Stimulated activated CD4-positive, alpha-beta T cell treated with anti-CD3 and anti-CD28 coated beads, Interleukin-1b, Interleukin-23, amount 100 ng/mL, for 48 hours (primary cell): ENCODE measurements at places on chromosomes 13 and 19.

- DNase-seq, result peak; percentile 52
These were observed 125.7 kb downstream of the TNFRSF19 start for GRCh38 chr13:23695711-23696464.

GRCh38 chr19:52943884-52944643 lies 18.6 kb downstream of the ZNF816 start:
- no peak for DNase-seq

DNA sequence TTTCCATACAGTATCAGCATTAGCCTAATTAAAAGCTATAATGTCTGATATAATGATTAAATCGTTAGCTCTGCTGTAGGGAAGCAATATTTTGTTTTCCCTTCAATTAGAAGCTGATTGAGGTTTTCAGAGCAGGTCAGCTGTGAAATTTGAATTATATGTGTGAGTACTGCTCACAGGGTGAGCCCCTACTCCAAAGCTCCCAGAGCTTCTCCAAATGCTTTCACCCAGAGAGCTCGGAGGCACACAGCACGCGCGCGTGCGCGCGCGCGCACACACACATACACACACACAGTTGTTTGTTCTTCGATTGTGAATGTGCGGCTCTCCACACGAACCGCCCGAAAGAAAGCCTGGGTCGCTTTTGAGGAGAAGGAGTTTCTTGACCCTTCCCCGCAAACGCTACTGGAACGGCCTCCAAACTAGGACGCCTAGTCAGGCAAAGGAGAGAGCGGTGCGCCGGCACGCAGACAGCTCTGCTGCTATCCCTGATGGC lies 4.8 kb upstream of the SOX1 start:
- DNase-seq, result no peak

- no peak for DNase-seq
These were observed 13.8 kb upstream of the OLFM4 start for GRCh38 chr13:53014495-53015443.

GRCh38 chr13:76223999-76224398 lies 587.9 kb downstream of the LMO7 start:
- DNase-seq, result no peak

DNA sequence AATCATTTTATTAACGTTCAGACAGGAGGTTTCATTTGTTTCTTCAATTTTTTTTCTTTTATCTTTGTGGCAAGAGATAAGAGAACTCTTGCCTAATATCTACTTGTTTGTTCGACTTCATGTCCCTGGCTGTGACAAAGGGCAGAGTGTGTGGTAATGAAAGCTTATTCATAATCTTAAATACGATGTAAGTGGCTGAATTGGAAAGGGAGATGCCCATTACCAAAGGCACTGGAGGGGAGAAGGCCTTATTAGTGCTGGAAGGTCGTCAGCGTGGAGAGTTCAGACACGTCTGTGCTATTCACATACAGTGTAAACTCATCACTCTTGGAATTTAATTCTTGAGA lies 54.0 kb downstream of the RFC3 start:
- DNase-seq, result no peak

- DNase-seq, result no peak
These were observed 1.2 kb upstream of the SLC6A16 start for GRCh38 chr19:49326165-49326704.

DNA sequence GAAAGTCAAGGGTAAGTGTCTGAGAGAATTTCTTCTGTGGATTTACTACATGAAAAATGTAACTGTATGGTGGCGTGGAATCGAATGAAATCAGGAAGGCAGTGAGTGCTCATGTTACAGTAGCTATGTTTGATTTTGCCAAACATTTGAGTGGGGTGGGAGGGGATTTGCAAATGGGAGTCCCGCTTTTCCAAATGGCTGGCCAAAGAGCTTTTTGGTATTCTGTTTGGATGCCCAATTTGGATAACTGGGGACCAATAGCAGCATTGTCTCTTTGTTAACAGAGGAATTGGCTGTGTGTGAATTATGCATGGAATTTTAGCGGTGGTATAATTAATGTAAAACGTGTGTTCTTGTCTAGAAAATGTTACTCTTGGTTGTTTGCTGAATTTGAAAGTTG lies 17.8 kb downstream of the HNRNPM start:
- no peak for DNase-seq

- no peak for DNase-seq
These were observed 118.5 kb upstream of the GPC6 start for GRCh38 chr13:93108111-93108601.

DNA sequence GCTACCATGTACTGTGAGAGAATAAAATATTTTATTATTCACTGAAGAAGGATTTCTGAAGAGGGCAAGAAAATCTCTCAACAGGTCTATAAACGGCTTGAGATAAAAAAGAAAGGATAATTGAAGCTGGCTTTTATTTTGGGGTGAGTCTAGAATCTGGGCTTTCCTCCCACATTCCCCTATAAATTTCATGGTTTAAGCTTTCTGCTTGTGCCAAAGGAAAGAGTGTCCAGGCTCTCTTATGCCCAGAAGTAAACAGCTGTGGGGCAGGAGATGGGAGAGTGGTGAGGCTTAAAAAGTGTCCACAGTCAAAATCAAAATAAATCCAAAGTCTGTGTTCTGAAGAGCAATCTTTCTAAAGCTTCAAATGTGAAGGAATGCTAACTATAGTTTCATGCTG lies 942.2 kb upstream of the MIR17HG start:
- DNase-seq, result no peak

- no peak for DNase-seq
These were observed 198.6 kb downstream of the OXGR1 start for GRCh38 chr13:96795670-96796069.

GRCh38 chr13:43664700-43665191 lies 122.0 kb downstream of the ENOX1 start:
- no peak for DNase-seq

DNA sequence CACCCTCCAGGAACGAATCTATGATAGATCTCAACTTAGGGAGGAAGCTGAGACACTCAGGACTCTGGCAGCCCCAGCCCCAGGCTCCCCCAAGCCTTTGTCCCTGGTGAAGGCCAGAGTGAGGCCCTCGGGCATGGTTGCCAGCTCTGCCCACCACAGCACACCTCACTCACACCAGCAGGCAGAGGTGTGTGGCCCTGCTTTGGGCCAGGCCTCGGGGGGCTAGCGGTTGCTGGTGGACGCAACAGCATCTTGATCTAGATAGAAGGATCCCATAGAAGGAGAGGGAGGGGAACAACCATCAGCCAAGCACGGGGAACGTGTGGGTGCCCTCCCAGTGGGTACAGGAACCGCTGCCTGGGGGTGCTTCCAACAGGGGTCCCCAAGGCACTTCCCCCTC lies 36.7 kb downstream of the DNMT1 start:
- DNase-seq, result no peak

GRCh38 chr19:16897856-16898161 lies 9.0 kb downstream of the F2RL3 start:
- DNase-seq, result no peak

DNA sequence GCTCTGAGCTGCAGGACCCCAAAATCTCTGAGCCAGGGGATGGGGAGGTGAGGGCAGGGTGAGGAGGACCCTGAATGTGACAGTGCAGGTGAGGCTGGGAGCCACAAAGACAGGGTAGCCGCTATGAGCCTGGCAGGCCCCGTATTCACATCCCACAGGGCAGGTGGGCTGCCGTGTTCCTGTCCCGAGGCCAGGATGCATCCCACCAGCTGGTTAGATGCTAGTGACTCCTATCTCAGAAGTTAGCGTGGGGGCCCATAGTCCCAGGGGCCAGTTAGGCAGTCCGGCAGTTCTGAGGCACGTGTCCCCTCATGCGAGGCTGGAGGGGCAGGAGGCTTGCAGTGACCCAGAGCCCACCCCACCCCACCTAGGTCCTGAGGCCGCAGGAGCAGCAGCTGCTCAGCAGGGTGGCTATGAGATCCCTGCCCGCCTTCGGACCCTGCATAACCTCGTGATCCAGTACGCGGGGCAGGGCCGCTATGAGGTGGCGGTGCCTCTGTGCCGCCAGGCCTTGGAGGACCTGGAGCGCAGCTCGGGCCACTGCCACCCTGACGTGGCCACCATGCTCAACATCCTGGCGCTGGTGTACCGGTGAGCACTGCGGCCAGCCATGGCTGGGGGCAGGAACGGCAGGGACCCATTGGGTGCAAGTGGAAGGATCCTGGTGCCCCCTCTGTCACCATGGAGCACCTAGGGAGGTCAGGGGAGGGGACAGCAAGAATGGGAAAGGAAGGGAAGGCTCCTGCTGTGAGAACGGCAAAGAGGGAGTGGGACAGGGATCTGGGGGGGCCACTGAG lies 7.2 kb downstream of the KLC3 start:
- DNase-seq, result no peak

GRCh38 chr13:111539252-111539651 lies 218.8 kb downstream of the TEX29 start:
- DNase-seq, result no peak

DNA sequence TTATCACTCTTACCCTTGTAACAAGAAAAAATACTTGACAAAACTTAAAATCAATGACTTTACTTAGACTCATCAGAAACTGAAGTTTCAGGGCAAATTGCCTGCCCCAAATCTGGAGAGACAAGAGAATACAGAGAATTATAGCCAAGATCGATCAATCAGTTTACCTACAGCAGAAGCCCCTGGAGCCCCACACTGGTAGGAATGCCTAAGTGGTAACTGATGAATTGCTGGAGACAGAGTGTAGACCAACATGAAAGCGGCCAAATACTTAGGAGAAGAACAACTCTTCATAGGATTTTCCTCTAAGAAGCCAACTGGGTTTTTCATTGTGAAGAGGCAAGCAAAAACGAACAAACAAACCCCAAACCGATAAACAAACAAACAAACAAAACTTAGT lies 1430.0 kb downstream of the EFNB2 start:
- DNase-seq, result no peak

DNA sequence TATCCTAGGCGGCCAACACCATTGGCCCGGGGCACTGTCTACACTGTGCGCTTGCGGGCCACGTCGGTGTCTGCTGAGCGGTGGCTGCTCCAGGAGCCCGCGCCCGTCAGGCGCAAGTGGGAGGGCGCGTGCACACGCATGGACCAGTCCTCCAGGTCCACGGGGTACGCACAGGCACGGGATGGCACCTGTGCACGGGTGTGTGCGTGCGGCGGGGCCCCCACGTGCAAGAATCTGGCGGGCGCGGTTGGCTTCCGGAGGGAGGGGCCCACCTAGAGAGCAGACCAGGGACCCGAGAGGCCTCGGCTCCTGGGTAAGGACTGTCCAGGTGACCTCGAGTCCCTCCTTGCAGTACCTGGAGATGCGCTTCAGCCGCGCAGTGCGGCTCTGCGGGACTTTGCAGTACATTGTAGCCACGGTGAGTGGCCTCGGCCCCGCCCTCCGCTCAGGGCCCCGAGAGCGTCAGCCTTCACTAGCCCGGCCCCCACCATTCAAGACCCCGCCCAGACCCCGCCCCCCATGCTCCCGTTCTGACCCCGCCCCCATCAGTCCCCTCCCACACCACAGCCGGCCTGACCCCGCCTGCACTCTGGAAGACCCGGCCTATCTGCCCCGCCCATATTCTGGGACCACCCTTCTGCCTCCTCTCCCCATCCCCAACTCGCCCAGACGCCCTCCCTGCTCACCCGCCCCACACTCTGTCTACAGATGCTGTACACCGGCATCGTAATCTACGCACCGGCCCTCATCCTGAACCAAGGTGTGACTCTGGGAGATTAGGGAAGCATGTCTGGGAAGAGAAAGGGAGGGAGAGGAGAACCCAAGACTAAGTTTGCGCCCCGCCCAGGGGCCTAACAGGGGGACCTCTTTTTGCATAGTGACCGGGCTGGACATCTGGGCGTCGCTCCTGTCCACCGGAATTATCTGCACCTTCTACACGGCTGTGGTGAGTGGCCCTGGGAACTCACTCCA lies 2.3 kb downstream of the SLC5A5 start:
- peak; percentile 72 for DNase-seq

- DNase-seq, result no peak
These were observed 15.5 kb upstream of the ZNF888 start for GRCh38 chr19:52938761-52939160.

DNA sequence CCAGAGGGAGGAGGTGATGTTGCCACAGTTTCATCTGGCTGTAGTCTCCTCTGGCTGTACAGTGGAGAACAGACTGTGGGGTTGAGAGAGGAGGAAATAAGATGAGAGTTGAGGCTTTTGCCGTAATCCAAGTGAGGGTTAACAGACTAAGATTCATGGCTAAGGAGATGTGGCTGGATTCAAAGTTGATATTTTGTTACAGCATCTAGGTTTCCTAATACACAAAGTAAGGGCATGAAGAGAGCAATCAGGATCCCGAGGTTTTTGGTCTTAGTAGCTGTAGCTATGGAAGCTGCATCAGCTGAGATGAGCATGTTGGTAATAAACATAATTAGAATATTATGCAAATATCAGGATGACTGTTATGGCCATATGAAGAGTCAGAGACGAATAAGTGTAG lies 1.4 kb downstream of the ZNF776 start:
- no peak for DNase-seq

GRCh38 chr13:28373810-28374209 lies 121.1 kb downstream of the FLT1 start:
- DNase-seq, result no peak

- DNase-seq, result peak; percentile 89
These were observed at the start of gene RFXAP for GRCh38 chr13:36818804-36819738. Gene RFXAP, plus strand, starts transcription at chr13:36819222. Its CDS starts 136 bp downstream, at chr13:36819358.

DNA sequence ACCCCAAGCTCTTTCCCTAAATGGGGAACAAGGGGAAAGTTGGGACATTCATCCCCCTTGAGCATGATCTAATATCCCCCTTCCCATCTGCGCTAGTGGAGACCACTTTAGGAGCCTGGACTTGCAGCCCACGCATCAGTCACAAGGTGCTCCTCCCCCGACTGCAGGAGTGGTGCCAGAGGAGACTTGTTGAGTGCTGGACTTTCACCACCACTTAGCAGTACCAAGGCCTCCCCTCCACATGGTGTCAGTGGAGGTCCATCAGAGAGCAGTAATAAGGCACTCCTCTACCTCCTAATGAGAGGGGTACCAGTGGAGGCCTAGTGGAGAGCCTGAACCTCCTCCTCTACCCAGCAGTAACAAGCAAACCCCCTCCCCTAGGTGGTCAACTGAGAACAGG lies 22.5 kb downstream of the CAB39L start:
- DNase-seq, result no peak

GRCh38 chr13:27977476-27978300 lies 8.6 kb upstream of the CDX2 start:
- DNase-seq, result no peak

- DNase-seq, result peak; percentile 60
These were observed 687 bp downstream of the ILF3 start for GRCh38 chr19:10654610-10655456.

DNA sequence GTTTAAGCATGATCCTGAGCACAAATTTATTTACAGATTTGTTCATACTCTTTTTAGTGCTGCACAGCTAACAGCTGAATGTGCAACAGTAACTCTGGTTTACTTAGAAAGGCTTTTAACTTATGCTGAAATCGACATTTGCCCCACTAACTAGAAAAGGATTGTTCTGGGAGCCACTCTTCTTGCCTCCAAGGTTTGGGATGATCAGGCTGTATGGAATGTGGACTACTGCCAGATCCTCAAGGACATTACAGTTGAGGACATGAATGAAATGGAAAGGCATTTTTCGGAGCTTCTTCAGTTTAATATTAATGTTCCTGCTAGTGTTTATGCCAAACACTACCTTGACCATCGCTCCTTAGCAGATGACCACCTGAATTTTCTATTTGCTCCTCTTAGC lies 16.0 kb downstream of the ZNF100 start:
- no peak for DNase-seq
